Omental fat pad (tissue), 4 donors: ENCODE measurements at places on chromosomes 16 and 17. TPM values are rescaled to one million over a fixed set of nuclear protein-coding genes. Genes with fewer than 3 reads are reported as not detected.

The EXOC7 gene
- 70.5 TPM for total RNA-seq

DNA sequence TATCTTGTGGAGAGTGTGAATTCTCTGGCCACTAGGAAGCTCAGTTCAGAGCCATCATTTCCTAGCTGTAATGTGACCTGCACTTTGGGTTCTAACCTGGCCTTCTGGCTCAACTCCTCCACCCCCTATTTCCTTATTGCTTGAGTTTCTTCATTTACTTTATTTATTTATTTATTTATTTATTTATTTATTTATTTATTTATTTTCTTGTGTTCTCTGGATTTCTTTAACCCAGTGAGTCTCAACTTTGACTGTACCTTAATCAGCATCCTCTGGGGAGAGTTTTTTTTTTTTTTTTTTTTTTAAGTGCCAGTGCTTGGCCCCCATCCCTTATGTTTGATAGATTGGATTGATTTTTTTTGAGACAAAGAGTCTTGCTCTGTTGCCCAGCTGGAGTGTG is 18.1 kb downstream of the EPN2 start:
- DNase-seq = no peak

GRCh38 chr16:66487580-66488275 is 60.6 kb downstream of the BEAN1 start:
- DNase-seq = no peak

DNA sequence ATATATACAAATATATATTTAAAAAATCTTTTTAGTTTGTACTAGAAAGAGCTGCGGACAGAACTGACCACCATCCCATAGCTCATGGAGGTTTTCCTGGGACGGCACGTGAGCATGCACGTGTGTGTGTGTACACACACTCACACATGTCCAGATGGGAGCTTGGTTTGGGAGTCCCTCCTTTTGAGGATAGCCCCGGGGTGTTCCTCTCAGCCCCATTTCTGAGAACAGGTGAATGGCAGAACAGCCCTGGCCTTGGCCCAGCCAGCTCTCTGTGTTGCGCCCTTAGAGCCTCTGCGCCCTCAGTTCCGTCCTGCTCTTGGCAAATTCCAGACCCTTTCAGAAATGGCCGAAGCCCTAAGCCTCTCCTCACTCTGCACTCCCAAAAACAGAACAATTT is 70.1 kb downstream of the AMFR start:
- peak; percentile 4 for DNase-seq

DNA sequence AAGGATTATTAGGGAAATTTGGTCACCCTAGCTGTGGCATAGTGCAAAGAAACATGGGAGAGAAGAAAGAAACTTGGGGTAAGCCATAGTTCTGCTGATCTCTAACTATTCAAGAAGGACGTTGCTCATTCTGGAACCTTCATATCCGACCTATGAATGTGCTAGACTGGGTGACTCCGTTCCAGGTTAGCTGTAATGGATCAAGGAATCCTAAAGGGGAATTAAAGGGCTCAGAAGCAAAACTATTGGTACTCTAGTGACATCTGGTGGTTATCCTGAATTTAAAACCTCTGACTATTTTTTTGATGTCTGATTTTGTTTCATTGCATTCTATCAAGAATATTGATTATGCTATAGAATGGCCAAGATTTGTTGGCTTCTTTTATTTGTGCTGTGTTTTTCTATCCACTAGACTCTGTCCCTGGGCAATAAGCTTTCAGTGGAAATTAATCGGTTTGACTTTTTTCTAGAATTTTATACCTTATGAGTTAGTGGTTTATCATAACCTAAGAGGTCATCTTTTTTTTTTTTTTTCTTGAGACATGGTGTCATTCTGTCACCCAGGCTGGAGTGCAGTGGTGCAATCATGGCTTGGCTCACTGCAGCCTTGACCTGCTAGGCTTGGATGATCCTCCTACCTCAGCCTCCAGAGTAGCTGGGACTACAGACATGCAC is 19.5 kb downstream of the PCTP start:
- no peak for DNase-seq

- no peak for DNase-seq
Measured at GRCh38 chr17:4534928-4535666, 20.1 kb downstream of the MYBBP1A start.
